ENCODE measurements at places on chromosomes 7 and 10.

- no peak for DNase-seq
Observed at GRCh38 chr7:452226-452751, 67.4 kb downstream of the PDGFA start.

- DNase-seq, result no peak
Observed at GRCh38 chr10:76398043-76398710, 966.8 kb downstream of the LRMDA start.

DNA sequence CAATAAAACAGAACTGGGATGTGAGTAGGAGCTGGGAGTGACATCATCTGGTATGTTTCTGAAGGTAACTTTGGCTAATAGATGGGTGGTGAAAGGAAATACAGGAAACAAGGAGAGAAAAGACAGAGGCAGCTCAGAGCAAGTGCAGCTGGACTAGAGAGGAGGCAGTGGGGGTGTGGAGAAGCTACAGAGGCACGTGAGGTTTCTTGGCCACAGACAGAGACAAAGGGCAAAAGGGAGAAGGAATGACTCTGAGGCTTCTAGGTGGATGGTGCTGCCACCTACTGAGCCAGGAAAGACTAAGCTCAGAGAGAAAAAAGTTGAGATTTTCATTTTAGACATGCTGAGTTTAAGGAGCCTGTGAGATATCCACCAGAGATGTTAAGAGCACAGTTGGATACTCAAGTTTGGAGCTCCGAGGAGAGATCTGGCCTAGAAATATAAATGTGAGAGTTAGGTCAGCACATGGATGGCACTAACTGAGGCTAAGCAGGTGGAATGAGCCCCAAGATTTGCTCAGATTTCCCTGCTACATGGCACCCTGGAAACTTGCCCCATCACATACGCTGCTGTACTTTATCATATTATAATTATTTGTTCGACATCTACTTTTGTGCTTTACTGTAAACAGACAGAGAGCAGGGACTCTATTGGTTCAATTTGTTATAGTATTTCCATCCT is 293.0 kb upstream of the IMMP2L start:
- no peak for DNase-seq

- DNase-seq, result no peak
Observed at GRCh38 chr7:55173671-55174070, 154.9 kb downstream of the EGFR start.

DNA sequence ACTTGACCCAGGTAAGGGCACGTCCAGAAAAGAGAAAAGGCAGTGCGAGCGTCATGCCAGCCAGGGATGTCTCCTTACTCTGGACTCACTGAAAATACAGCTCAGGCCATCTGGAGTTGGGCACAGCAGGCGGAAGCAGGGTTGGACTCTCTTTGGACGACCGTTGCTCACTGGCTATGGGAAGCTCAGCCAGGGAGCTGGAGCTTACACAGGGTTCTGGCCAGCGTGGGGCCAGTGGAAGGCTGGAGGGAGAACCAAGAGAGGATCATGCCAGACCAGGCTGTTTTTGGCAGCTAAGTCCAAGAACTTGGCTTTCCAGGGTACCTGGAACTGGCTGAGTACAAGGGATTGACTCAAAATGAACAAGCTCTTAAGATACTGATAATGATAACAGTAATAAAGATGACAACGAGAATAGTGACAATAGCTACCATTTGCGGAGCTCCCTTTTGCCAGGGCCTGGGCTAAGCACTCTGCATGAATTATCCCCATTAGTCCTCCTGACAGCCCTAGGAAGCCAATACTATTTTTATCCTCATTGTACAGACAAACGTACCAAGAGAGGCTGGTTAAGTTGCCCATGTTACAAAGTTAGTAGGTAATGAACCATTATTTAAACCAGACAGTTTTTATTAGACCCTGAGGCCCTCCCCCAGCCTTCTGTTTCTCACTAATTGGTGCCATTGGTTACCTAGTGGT is 177.6 kb downstream of the PTPN20 start:
- no peak for DNase-seq

DNA sequence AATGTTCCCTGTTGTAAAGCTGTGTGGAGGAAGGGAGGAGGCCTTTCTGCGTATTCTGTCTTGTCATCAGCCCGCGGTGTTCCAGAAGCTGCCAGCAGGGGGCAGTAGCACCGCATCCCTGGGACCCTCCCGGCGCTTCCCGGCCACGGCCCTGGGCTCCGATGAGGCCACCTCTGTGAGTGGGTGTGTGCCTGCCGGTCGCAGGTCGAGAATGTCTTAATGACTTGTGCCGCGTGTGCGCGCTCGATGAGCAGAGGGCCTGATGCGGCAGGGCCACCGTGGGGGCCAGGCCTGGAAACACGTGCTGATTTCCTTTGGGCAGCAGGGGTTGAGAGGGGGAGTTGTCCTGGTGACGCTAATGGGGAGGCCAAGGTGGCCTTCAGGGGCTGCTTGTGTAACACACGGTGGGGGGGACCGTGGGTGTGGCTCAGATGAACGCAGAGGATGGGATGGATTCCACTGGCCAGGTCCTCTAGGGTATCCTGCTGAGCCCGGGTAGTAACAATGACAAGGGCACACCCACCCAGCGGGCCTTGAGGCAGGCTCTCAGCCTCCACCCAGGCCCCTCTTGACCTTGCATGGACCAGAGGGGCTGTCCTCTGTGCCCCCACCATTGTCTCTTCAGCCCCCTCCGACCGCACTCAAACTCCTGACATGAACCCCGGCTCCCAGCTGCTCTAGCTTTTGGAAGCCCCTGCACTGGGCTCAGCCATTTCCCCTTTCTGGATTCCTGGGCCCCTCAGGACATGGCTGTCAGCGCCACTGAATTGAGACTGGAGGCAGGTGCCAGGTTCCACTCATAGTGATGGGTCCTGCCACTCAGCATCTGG is 135.9 kb upstream of the PODXL start:
- no peak for DNase-seq

DNA sequence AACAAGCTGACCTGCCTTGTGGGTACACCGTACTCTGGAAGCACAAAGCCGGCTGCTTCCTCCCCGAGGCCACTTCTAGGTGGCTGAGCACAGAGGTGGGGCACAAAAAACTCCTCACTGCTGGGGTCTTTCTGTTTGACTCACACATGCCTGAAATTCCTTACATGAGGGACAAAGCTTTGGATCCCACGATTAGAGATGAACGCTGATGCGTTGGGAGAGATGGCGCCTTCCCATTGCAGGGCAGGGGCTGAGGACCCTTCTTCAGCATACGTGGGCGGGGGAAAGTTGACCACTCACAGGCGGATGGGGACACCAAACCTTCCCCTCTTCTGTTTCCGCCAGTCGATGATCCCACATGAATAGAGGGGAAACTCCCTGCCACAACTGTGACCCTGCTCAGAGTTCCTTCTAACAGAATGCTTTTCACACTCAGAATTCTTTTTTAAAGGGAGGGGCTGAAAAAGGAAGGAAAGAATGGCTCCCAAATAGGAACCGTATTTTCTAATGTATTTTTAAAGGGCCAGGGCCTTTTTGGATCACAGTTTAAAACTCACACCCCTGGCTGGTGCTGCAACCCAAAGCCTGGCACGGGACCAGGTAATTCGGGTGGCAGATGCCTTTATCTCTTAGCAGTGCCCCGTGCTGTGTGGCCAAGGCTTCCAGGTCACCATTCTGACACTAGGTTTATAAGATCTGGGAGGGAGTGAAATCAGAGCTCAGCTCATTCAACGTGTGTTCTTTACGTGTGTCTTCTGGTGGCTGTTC is 134.0 kb downstream of the PRKAG2 start:
- DNase-seq, result no peak

Data from stimulated activated CD4-positive, alpha-beta T cell treated with anti-CD3 and anti-CD28 coated beads, TNF-alpha, amount 100 ng/mL, for 4 hours (primary cell).